ENCODE measurements at places on chromosomes 11 and 22. TPM values are rescaled to one million over a fixed set of nuclear protein-coding genes. Genes with fewer than 3 reads are reported as not detected.

DNA sequence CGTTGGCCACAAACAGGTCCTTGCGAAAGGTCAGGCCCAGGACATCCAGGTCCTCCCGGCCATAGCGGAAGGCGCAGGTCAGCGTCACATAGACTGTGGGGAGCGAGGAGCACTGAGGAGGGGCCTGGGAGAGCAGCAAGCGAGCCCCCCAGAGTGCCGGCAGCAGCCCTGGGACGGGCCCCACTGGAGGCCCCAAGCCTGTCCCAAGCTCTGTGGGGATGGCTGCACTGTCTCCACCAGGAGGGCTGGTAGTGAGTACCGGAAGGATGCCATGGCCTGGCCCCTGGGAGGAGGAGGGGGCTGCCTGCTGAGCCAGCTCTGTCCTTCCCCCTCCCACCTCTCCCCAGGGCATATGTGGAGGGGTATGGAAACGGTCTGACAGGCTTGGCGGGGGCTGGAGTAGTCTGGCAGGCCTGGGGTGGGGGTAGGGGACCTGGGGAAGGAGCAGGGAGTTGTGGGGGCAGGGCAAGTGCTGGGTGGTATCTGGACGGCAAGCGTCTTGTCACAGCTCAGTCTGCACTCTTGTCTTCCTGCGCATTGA lies 42.9 kb downstream of the TPBGL start:
- no peak for DNase-seq

DNA sequence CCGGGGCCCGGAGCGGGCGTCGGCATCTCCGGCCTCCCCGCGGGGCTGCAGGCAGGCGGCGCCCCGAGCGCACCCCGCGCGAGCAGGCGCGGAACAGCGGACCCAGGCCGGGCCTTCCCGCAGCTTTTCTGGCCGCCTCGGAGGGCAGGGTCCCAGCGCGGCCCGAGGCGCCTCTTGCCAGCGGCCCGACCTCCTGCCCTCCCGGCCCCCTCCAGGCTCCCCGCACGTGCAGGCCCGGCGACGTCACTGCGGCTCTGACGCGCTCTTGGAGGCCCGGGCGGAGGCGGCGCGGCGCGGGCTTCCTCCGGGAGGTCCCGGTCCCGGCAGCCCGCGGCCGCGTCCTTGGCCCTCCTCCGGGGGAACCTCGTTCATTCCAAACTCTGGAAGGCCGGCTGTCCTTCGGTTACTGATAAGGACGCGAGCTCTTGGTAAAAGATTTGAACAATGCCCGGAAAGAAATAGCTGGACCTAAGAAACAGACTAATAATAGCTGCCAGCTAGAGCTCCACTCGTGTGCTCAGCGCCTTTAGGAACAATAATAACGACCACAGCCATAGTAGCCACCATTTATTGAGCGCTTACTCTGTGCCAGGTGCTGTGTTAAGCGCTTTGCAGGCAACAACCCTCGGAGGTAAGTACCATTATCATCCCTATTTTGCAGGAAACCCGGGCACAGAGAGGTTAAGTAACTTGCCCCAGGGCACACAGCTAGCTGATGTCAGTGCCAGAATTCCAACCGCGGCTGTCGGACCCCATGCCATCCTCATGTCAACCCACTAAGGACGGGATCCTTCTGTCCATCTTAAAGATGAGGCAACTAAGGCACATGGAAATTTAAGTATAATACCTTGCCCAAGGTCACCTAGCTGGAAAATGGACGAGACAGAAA lies 39.1 kb upstream of the CREB3L1 start:
- DNase-seq: peak; percentile 59

- DNase-seq: peak; percentile 85
Observed at GRCh38 chr11:123261345-123262106, 66.5 kb upstream of the CLMP start.

DNA sequence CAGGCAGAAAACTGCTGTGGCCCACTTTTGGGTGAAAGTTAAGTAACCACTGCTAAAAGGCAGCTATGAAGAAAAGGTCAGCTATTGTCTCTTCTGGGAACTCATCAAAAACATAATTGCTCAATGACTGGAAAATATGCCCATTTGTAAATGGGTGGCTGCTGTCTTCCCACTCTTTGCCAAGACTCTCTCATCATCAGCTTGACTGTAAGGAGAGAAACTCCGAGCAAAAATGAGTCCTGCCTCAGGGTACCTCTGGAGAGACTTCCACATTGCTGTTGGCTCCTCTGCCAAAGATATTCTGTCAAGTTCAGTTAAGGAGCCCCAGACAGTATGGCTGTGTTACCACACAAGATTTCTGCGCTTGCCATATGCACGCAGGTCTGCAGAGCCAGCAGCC lies 138.7 kb downstream of the BBOX1 start:
- DNase-seq: no peak

DNA sequence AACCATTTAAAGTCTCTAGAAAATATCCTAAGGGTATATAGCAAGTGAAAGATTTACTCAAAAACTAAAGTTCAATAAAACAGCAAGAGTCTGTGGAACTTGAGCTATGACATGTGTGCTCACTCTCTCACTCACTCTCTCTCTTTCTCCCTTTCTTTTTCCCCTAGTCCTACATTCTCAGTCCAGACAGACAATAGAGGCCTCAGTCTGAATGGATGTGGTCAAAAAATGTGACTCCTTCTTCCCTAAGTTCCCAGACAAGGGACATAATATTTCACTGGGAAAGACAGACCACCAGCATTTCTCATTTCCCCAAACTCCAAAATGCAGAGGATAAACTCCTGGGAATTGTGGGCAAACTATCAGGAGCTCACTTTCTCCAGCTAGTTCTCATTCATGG lies 17.6 kb upstream of the APLNR start:
- DNase-seq: no peak

- DNase-seq: no peak
Observed at GRCh38 chr22:49948958-49949913, 11.3 kb upstream of the PIM3 start.

- no peak for DNase-seq
Observed at GRCh38 chr11:78453140-78453935, 35.7 kb upstream of the GAB2 start.

- DNase-seq: no peak
Observed at GRCh38 chr11:131074573-131074972, 158.3 kb upstream of the SNX19 start.

DNA sequence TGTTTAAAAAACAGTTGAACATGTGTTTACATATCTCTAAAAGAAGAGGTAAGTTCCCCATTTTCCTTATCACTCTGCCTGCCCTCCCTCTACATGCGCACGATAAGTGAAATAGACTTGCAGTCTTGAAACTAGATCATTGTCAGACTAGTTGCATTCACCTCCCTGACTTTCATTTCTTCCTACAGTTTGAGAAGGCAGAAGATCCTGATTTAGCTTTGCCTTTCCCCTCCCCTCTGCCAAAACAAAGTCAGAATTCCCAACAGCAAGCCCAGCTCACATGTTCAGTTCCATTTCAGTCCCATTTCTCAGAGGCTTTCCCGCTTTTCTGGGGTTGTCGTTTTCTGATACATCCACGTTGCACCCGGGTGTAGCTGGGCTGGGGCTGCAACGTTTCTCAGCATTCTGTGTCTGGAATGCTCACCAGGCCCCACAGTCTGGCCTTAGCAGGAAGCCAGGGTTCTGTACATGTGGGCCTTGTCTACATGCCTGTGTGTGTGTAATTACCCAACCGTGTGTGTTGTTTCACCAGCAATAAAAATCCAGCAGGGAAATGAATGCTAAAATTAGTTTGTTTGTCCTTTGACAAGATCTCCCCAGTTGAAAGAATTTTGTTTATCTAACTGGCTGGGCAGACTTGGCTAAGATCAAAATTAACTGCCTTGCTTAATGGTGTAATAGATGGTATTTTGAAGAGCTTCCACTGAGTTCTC lies 179.2 kb downstream of the DBX1 start:
- DNase-seq: no peak

DNA sequence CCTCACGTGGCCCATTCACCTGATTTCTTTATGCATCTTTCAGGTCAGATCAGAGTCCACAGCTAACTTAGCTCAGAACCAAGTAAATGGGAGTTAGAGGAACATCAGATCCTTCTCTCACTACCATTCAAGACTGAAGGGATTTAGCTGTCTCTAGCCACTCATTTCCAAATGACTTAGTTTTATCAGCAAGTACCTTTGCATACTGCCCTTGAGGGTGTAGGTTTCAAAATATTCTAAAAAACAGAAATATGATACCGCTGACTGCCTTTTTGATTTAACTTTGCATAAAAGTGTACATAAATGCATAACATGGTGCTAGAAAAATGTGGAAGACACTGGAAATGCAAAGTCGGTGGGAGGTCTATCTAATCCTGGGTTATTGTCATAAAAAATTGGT lies 500.6 kb upstream of the CHORDC1 start:
- DNase-seq: no peak

Gene MCHR1
- 0.39 TPM for polyA plus RNA-seq

Gene GALR3
- polyA plus RNA-seq: not detected

Gene TMEM45B
- polyA plus RNA-seq: 3.4 TPM
